ENCODE measurements at places on chromosomes 4 and X. TPM values are rescaled to one million over a fixed set of nuclear protein-coding genes. Genes with fewer than 3 reads are reported as not detected.

DNA sequence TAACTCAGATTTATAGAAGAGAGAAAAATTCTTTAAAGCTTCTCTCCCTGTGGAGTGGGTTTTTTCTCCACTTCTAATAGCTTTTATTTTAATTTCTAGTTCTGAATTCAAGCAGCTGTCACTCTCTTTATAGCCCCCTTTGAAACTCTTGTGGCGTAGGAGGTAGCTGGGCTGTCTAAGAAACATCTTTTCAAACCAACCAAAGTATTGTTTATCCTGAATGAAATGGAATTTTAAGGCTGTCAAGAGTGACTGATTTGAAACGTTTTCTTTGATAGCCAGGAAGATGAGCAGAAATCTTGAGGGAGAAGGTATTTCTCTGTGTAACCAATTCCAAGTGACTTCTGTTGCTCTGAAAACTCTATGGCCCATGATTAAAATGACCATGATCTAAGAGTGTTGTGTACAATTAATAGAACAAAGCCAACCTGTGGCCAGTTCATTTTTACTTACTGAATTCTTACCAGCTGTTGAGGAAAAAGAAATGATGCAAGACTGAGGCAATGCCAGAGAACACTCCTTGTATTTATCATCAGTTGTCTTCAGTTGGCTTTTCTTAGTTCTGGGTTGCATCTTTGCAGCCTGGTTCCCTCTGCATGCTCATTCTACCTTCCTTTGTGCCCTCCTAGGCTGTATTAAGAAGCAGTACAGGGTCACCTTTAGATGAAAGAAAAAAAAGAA lies 298.4 kb downstream of the ARHGAP10 start:
- DNase-seq: no peak

DNA sequence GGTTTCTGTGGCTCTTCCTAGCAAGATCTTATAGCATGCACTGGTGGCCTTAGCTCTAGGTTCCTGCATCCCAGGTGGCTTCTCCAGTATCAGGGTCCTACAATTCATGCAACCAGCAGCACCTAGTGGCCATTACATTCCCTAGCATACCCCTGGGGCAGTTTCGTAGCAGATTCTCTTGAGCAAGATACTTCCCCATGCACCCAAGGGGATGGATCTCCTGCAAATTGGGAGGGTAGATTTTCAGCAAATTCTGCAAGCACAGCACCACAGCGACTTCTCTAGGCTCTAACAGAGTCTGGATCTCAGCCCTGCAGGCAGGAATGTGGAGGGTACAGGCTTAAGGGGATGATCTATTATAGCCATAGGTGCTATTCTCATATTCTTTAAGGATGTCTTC lies 13.1 kb upstream of the SLC9B1 start:
- no peak for DNase-seq

DNA sequence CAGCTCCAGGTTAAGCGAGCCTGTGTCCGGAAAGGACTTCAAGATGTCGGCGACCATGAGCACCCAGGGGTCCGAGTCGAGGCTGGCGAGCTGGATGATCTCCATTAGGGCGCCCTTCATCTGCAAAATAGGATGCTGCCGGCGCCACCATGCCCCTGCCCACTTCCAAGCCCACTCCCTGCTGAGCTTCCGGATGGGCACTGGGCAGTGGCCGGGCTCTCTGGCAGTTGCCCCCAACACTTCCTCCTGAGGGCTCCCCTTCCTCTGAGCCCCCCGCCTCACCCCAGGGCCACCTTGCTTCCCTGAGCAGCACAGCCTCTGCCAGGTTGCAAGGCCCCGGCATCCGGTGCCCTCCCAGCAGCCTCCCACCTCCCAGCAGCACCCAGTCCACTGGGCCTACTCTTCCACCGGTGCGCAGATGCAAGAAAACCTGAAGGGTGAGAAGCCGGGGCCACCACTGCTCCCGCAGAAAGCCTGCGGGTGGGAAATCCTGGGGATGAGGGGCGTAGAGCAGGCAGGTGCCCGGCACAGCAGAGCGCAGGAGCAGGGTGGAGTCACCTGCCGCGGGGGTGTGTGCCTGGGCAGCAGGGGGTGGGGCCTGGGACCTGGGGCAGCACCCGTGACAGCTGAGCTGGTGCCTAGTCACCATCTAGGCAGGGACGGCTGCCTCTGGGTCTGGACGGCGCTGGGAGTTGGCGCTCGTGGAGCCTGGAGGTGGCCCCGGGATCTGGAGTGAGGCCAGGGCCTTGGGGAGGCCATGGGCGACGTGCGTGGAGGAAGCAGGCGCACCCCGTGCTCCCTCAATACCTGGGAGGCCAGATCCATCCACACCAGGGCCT lies 17.0 kb downstream of the NELFA start:
- DNase-seq: no peak

DNA sequence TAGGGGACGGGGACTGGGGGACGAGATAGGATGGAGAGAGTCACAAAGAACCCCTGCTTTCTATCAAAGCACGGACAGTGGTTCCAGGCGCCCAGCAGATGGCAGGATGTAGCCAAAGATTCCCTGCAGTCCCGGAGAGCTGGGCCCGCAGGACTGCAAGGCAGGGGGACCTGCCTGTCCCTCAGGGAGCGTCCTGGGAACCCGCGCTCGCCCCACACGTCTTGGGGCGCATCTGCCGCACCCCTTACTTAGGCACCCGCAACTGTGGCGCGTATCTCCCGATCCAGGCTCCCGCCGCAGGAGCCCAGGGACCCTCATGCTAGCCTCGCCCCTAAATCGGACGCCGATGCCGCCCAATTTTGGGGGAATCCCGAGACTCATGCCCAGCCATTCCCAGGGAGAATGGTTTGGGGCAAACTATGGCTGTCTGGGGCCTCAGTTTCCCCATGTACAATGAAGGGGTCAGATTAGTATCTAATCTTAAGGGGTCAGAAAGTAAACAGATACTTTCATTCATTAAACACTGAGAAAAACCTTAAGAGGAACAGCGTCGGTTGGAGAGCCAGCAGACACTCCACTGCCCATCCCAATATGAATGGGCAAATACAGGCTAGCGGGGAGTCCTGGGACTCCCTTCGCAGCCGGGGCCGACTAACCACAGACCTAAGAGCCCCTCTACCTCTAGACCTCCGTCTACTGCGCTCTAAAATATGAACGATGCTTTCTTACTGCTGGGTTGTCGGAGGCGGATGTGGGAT lies 581 bp upstream of the STK32B start:
- peak; percentile 43 for DNase-seq

DNA sequence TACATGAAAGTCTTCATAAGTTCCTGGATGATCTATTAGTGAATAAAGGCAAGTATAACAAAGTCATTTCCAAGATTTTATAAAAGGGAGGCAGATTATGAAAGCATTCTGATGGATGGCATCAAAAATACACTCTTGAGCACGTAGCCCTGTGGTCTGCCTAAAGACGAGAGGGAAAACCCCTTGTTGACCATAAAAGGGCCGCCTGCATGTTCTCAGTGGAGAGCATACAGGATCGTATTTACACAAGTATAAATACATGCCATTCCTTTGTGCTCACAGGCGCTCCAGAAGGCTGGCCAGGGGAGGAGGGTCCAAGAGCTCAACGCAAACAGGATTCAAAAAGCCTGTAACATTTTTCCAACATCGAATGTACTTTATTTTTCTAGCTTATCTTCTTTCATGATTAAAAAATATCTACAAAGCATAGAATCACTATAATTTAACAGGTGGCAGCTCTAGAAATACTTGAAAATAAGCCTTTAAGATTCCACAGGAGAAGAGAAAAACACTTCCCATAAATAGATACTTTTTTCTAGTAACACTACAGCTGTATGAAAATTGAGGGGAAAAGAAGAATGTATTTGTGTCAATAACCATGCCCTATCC lies 29.6 kb downstream of the PDGFC start:
- no peak for DNase-seq

- DNase-seq: no peak
Observed at GRCh38 chr4:60315586-60315985, 884.5 kb upstream of the ADGRL3 start.

- peak; percentile 87 for DNase-seq
Observed at GRCh38 chr4:142846729-142847596, 862 bp upstream of the INPP4B start.

DNA sequence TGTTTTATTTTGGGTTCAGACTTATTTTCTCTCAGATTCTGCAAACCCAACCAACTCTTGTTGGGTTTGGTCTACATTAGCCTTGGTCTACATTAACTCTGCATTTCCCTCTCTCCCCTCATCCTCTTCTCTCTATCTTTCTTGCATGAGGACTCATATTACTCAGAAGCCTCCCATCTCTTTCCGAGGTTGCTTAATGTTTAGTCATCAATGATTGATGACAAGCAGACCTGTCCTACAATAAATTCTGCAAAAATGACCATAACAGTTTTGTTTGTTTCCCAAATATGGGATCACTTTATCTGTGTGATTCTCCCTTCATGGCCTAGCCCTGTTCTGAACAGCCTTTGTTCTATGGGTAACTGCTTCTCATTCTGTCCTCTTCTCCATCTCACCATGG lies 75.2 kb downstream of the GABRB1 start:
- DNase-seq: no peak

DNA sequence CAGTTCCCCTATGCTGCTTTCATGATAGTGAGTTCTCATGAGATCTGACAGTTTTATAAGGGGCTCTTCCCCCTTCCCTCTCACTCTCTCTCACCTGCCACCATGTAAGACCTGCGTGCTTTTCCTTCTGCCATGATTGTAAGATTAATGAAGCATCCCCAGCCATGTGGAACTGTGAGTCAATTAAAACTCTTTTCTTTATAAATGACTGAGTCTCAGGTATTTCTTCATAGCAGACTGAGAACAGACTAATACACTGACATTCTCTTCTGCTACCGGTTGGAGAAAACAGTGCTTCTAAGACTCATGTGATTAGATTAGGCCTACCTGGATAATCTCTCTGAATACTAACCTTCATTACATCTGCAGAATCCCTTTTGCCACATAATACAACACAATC lies 45.4 kb upstream of the TRPC5OS start:
- DNase-seq: no peak

GRCh38 chr4:6719611-6720179 lies 3.7 kb downstream of the BLOC1S4 start:
- no peak for DNase-seq

The GATA1 gene
- total RNA-seq: not detected

The TMPRSS11D gene
- total RNA-seq: not detected
